ENCODE measurements at places on chromosomes 2 and 18.

- DNase-seq: no peak
These were observed 1225.6 kb downstream of the LRP1B start for GRCh38 chr2:140905083-140905781.

GRCh38 chr18:32661486-32662299, 111.1 kb downstream of the KLHL14 start:
- DNase-seq: peak; percentile 36

GRCh38 chr2:97695744-97696143, 17.6 kb upstream of the ZAP70 start:
- DNase-seq: no peak

DNA sequence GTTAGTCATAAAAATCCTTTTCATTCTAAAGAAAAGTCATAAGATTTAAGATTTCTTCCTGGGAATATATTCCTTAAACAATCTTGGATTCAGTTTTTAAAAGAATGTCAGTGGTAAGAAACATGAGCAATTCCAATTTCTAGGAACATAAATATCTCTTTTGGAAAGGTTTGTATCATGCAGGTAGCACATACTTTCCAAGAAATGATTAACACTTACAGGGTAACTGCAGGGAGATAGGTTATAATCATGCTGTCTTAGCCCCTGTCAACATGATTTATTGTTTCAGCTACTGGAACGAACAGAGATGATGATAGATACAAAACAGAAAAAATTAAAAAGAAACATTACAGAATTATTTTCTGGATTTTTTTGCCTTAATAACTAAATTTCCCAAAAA, 1537.7 kb downstream of the LRP1B start:
- DNase-seq: no peak

DNA sequence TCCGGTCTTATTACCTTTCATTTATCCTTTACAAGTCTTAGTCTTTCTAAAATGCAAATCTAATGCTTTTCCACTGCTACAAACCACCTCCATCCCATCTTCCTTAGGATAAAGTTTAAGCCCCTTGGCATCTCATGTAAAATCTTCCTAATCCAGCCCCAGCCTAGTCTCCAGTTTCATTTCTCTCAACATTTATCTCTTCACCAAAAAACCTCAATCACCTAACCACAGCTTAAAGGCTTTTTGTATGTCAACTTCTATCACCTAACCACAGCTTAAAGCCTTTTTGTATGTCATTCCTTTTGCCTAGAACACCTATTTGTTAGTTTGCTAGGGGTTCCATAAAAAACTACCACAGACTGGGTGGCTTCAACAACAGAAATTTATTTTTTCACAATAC, 4.2 kb downstream of the TRAK2 start:
- DNase-seq: no peak

Data from HS-5 (cell line).